ENCODE measurements at places on chromosomes 2 and 18.
A peak's percentile ranks its signal among the peaks of the same experiment; 100 is the strongest.

DNA sequence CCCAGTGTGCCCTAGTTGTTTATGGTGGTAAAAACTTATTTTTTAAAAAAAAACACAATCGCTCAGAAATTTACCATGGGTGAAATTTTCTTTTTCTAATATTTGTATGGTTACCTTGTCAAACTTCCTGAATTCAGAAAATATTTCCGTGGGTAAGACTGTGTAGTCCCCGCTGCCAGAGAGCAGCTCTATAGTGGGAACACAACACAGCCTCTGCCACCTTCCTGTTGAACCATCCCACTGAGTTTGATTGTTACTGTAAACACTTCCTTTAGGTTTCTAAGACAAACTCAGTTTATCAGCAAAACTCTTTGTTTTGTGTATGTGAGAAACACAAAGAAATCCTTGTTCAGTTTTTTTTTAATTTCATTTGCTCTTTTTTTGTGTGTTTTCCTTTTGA lies 17.9 kb downstream of the DNAH6 start:
- DNase-seq = no peak

DNA sequence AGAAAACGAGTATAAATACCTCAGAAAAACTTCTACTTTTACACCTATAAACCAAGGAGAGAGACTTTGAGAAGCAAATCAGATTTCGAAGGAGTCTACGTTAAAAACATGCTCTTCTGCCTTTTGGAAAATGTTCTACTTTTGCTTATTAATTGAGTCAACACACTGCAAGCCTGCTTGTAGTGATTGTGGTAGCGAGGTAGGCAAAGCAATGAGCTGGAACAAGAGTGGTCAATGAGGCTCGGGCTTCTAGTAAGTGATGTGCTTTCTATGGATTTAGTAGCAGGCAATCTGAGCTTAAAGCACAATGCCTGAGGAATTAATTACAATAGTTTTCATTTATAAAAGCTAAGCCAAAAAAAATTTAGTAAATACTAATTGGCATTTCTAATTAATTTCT lies 103.4 kb upstream of the TFCP2L1 start:
- no peak for DNase-seq

- no peak for DNase-seq
Observed at GRCh38 chr2:7377916-7378569, 460.8 kb downstream of the RNF144A start.

DNA sequence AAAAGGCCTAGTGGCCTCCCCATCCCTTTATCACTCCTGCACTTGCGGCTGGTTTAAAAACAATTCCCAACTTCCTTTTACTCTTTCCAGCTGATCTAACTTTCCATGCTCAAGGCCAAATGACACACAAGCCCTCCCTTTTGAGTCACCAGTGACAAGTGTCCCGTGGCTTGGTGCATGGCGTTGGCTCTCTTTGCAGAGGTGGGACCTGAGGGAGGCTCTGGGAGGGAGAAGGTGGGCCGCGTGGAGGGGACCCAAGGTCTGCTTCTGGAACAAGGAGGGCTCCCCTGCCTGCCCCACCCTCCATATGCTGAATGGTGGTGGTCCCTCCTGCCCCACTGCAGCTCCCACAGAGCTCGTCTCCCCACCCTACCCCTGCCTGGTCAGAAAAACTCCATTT lies 30.8 kb upstream of the HPCAL1 start:
- DNase-seq = no peak

GRCh38 chr18:32337821-32338220 lies 132.9 kb downstream of the GAREM1 start:
- no peak for DNase-seq

DNA sequence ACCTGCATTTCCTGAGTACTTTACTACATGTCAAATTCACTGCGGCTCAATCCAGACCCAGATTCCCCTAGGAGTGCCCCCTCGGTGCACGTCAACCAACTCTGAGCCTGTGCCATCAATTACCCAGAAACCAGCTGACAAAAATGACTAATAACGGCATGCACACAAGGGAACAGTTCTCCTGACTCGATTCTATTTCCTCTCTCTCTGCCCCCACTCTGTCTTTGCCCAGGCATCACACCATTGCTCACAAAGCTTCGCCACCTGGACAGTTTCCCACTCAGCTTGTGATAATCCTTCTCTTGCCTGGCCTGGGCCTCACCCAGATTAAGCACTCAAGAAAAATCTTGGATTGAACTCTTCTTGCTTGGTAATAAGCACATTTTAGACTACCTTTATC lies 115.3 kb upstream of the NDUFV2 start:
- DNase-seq = no peak

GRCh38 chr2:545711-546650 lies 131.2 kb downstream of the TMEM18 start:
- no peak for DNase-seq

- DNase-seq = no peak
Observed at GRCh38 chr18:11021477-11021876, 127.9 kb downstream of the PIEZO2 start.

- DNase-seq = no peak
Observed at GRCh38 chr2:240886023-240886565, 9.9 kb downstream of the MAB21L4 start.

GRCh38 chr2:14881651-14882327 lies 249.3 kb downstream of the LRATD1 start:
- DNase-seq = no peak

GRCh38 chr18:10804126-10804525 lies 278.3 kb downstream of the NAPG start:
- no peak for DNase-seq

GRCh38 chr2:177636672-177637071 lies 244.1 kb downstream of the AGPS start:
- no peak for DNase-seq

GRCh38 chr18:59087391-59087790 lies 52.3 kb upstream of the SEC11C start:
- DNase-seq = peak; percentile 15

DNA sequence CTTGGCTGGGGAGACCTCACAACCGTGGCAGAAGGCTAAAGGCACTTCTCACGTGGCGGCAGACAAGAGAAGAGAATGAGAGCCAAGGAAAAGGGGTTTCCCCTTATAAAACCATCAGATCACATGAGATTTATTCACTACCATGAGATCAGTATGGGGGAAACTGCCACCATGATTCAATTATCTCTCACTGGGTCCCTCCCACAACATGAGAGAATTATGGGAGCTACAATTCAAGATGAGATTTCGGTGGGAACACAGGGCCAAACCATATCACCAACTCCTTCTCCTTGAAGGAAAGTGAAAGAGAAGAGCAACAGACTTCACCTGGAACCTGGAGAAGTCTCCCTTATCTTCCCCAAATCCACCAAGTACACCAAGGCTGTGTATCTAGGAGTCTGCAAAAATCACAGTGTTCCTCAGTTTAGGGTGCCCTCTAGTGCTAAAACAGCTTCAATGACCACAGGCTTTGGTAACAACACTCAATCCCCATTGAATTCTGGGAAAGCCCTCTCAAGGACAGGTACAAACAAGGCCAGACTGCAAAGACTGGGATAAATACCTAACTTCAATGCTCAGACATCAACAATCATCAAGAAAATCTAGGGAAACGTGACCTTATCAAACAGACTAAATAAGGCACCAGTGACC lies 148.8 kb upstream of the SRD5A2 start:
- no peak for DNase-seq

DNA sequence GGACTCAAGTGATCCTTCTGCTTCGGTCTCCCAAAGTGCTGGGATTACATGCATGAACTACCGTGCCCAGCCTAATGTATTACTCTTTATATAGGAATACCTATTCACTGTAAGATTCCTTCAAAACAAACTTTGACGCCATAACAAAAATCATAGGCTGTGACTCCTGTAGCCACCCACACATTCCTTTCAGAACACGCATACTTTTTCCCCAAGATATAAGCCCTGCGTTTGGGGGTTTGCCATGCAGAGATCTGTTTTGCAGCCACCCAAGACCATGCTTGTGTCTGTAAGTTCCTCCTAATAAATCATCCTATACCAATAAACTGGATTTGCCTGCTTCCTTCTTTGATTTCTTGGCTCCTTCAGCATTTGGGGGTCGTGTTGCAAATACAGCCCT lies 46.0 kb upstream of the STON1 start:
- DNase-seq = no peak

GRCh38 chr2:101125374-101125773 lies 25.8 kb downstream of the TBC1D8 start:
- no peak for DNase-seq

GRCh38 chr18:79581406-79581805 lies 98.2 kb upstream of the CTDP1 start:
- no peak for DNase-seq

DNA sequence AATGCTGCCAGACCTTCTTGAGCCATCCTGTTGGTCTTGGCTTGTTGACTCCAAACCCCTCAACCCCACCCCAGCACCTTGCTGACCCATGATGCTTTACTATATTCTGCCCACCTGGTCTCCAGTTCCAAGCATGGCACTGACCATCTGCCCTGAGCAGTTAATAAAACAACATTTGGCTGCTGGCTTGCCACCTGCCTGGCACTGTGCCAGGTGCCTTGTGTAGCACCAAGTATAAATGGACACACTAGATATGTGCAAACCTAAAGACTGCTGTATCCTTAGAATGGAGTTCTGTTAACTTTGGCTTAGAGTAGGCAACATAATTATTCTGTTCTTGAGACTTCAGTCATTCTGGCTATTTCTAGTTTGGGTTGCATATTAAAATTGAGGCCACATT lies 91.4 kb downstream of the ACSL3 start:
- DNase-seq = no peak

- no peak for DNase-seq
Observed at GRCh38 chr2:121527009-121527682, 3.5 kb upstream of the RNU4ATAC start.

DNA sequence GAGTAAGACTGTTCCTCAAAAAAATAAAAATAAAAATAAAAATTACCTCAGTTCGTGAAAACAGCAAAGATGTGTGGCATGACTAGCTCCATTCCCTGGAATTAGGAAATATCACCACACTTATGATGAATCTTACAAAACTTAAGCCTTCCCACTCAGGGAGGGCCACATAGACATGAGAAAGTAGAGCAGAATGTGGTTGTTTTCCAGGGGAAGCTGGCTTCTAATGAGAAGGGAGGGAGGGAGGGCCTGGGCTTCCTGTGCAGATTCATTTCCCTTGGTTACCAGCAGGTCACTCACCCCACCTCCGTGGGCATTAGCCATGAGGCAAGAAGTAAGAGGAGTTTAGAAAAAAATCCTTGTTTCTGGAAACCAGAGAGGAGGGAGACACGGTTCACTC lies 95.9 kb upstream of the RMDN2 start:
- peak; percentile 80 for DNase-seq

Data from CD4-positive, alpha-beta T cell treated with Interleukin-4 for 1 hour (primary cell).